Mammary microvascular endothelial cell (primary cell): ENCODE measurements at places on chromosomes 16 and 17. TPM values are rescaled to one million over a fixed set of nuclear protein-coding genes. Genes with fewer than 3 reads are reported as not detected.

The KRTAP2-2 gene
- not detected in 2 replicates for total RNA-seq

The CCL1 gene
- total RNA-seq, result not detected in 2 replicates

The PPP1R27 gene
- not detected in 2 replicates for total RNA-seq

The EFCAB13 gene
- total RNA-seq, result 2.8 and 3.7 TPM in 2 replicates

The MMP15 gene
- total RNA-seq, result 12.3 and 13.4 TPM in 2 replicates

The CLDN7 gene
- total RNA-seq, result 8.7 and 12.3 TPM in 2 replicates

The PERCC1 gene
- total RNA-seq, result not detected in 2 replicates

The ADCY7 gene
- 2.9 and 10.1 TPM in 2 replicates for total RNA-seq

The SPATA32 gene
- total RNA-seq, result not detected in 2 replicates
